Sigmoid colon (tissue), 7 donors: ENCODE measurements at places on chromosomes 13 and 19. TPM values are rescaled to one million over a fixed set of nuclear protein-coding genes. Genes with fewer than 3 reads are reported as not detected.

Gene ZNF844
- 11.1 TPM for total RNA-seq

GRCh38 chr19:1220976-1221903, 15.7 kb downstream of the STK11 start:
- peak; percentile 83 for DNase-seq

- peak; percentile 83 for DNase-seq
These were observed 627 bp downstream of the LIN7B start for GRCh38 chr19:49114630-49115363.

- peak; percentile 37 for DNase-seq
These were observed 82.1 kb downstream of the CHST8 start for GRCh38 chr19:33703821-33704220.

Gene TMPRSS9
- 0.16 TPM for total RNA-seq

DNA sequence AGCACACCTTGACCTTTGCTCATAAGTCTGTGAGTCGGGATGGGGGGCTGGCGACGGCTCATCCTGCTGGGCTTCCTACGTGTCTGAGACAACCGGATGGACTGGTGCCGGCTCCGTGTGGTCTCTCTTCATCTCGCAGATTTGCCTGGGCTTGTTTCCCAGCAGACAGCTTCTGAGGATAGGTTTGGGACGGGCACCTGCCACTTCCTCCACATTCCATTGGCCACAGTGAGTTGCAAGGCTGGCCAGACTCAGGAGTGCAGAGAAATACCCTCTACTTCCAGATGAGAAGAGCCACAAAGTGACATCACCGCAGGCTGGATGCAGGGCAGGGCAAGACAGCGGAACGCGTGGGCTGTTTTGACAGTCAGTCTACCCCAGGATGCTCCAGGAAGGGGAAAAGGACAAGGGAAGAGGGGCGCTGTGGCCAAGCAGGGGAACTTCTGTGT, 48.1 kb downstream of the IRS2 start:
- DNase-seq: no peak

Gene ZNF763
- total RNA-seq: 11.9 TPM

Gene KLK2
- total RNA-seq: not detected

Gene RAB11B
- 34.2 TPM for total RNA-seq

Gene VSTM2B
- 0.41 TPM for total RNA-seq

Gene CFD
- 576 TPM for total RNA-seq

Gene SIGLEC5
- total RNA-seq: 0.36 TPM

Gene ZNF181
- 26.6 TPM for total RNA-seq

DNA sequence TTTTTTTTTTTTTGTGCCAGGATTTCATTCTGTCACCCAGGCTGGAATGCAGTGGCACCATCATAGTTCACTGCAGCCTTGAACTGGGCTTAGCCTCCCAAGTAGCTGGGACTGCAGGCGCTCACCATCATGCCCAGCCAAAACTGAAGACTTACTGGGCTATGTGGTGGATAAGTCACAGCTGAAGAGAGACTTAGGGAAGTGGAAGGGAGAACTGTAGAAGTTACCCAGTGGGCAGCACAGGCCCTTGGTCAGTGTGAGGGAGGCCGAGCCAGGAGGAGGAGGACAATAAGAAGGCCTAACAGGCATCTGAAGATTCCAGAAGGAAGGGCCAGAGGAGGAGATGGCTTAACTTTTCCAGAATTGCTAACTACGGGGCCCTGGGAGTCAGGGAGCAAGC, 4.0 kb upstream of the PSPN start:
- no peak for DNase-seq

DNA sequence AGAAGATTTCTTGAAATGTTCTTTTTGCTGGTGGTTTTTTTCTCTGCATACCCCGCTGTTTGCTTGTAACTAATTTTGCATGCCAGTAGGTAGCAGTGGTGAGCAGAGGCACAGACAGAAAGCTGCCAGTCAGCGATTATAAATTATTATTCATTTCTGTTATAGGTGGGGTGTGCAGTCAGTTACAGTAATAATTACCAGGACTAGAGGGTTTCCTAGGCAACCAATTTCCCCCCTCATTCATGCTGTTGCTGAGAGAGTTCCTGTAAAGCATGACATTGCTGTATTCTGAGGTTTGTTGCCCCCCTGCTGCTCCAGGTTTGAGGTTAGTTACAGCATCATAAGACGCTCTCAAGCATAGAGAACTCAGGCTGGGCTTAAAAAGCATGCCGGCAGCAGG, 104.5 kb downstream of the URI1 start:
- DNase-seq: no peak

- DNase-seq: peak; percentile 57
These were observed 69.6 kb downstream of the ACSBG2 start for GRCh38 chr19:6204866-6205723.

DNA sequence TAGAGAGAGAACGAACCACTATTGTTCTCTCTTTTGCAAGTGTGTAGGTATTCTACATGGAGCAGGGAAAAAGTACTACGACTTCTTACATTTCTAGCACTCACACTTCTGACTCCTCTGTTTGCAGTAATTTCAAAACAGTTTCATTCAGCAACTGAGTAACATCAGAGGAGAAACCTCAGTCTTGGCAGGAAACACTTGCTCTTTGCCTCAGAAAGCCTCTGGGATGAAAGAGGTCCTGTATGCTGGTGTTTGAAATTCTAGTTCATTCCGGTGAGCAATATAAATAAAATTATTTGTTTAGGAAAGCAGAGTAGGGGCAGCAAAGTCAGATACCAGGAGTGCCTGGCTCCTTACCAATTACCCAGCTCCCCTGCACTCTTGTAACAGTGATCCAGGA, 595.5 kb downstream of the TBC1D4 start:
- no peak for DNase-seq

- no peak for DNase-seq
These were observed 7.0 kb upstream of the CSNK1G2 start for GRCh38 chr19:1933942-1934341.

GRCh38 chr19:3073159-3073563, 10.9 kb upstream of the TLE5 start:
- DNase-seq: peak; percentile 85

Gene DENND1C
- 1.1 TPM for total RNA-seq

Gene POLRMT
- total RNA-seq: 18.2 TPM

Gene NXNL1
- not detected for total RNA-seq

Gene ANO8
- 2.0 TPM for total RNA-seq

GRCh38 chr13:83876546-83876945, 5.7 kb downstream of the SLITRK1 start:
- no peak for DNase-seq

Gene THSD1
- total RNA-seq: 5.4 TPM

- no peak for DNase-seq
These were observed 2.7 kb upstream of the RSPH6A start for GRCh38 chr19:45817725-45818301.

- no peak for DNase-seq
These were observed 22.9 kb downstream of the LRCH1 start for GRCh38 chr13:46575818-46576221.

DNA sequence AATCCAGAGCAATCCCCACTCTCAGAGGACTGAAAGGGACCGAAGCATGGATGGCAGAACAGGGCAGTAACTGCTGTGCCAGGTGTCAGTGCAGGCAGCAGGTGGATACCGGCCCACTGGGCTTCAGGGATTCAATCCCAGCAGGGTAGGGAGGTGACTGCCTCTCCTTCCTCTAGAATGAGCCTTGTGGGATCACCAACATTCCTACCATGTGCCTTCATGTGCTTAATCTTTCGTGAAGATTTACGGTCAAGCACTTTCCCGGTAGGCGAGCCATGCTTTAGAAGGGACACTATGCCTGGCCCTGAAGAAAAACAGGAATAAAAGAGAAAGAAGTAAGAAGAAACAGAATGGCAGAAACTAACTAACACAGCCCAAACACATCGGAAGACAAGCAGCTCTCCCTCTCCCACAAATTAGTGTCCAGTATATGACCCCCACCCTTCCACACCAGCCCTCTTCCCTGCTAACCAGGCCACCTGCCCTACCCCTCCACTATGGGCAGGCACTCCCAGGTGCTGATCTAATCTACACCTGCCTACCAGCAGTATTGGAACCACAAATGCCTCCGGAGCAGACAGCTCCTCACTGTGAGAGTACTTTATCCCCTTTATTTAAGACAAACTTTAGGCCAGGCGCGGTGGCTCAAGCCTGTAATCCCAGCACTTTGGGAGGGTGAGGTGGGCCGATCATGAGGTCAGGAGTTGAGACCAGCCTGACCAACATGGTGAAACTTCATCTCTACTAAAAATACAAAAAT, 162.5 kb downstream of the NUFIP1 start:
- DNase-seq: no peak

Gene EFNA2
- not detected for total RNA-seq

Gene CLDND2
- total RNA-seq: not detected
